ENCODE measurements at places on chromosomes 2 and 18.

DNA sequence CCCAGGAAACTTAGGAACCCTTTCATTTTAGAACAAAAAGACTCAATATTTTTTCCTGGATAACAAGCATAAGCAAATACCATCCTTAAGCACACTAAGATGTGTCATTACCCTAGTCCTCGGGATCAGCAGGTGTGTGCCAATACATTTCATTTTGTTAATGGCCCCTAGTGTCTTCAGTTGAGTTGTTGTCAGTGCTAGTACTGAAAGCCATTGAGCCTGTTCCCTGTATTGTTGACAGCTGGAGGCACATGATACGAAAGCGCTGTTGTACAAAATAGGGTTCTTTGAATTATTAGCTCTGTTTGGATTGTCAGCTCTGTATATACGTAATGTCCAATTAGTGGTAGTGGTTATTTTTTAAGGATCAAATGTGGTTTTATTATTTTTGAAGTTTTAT, 29.5 kb downstream of the VAPA start:
- DNase-seq = no peak

GRCh38 chr18:42394238-42394637, 439.2 kb downstream of the PIK3C3 start:
- DNase-seq = no peak

GRCh38 chr2:8486141-8486540, 195.7 kb upstream of the ID2 start:
- DNase-seq = no peak

- DNase-seq = no peak
These were observed 155.8 kb upstream of the KLF7 start for GRCh38 chr2:207321514-207321913.

GRCh38 chr2:137969418-137969765, 5.1 kb downstream of the HNMT start:
- DNase-seq = no peak

DNA sequence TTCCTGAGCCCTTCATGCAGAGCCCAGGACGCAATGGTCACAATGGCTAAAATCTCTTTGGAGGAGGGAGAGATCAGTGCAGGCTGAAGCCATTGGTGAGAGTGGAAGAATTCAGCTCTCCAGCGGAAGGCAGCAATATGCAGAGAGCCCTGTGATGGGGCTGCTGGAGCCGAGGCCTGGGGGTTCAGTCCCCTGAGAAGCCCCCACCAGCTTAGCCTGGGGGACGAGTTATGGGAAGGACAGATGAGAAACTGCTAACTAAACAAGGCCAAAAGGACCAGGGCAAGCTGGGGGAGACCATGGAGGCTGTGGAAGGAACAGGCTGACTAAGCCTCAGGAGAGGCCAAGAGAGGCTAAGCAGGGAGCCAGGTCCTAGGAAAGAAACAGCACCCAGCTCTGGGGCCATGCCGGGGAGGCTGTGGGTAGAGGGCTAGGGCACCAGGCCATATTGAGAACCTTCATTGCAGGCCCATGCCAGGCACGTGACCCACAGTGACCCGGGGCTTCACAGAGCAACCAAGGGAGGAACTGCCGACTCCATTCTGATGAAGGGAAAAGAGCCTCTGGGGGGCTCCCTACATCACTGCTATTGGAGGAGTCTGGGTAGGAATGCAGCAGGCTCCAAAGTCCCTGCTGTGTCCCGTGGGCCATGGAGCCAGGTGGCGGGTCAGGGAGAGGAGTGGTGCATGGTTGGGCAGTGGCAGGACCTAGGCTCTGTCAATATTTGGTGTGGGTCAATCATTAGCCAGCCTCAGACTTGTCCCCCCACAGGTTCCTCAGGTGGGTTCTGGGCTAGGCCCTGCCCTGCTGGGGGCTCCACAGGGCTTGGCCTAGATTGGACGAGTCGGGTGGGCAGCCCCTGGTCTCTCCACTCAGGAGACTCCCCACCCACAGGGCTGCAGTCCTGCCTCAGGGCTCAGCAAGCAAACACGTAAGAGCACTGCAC, 19.8 kb downstream of the PROC start:
- DNase-seq = no peak

DNA sequence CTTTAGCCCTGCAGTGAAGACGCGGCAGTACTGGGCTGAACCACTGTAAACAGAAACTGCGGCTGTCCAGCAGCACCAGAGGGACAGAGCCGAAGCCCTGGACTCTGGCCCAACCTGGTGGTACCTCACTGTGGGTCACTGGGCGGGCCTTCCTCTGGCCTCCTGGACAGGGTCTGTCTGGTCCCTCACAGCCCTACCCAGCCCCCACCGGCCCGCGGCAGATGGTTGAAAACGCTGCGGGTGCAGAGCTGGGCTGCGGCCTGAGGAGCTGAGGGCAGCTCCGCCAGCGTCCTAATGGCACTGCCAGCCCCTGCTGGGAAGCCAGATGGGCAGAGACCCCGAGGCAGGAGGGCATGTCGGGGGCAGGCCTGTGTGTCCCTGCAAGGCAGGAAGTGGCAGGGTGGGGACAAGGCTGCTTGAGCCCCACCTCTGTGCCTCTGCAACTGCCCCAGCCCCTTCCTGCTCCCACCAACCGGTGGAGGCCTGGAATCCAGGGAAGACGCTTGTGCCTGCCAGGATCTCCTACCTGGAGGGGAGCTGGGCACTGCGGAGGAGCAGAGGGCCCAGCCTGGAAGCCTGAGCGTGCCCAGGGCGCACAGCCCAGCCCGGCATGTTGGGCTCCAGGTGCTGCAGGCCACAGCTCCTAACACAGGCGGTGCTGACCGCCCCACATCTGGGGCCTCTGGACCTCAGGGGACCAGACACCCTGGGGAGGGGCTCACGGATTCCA, 36.3 kb downstream of the HS6ST1 start:
- no peak for DNase-seq

- DNase-seq = no peak
These were observed 82.3 kb upstream of the SPRED2 start for GRCh38 chr2:65514555-65515195.

DNA sequence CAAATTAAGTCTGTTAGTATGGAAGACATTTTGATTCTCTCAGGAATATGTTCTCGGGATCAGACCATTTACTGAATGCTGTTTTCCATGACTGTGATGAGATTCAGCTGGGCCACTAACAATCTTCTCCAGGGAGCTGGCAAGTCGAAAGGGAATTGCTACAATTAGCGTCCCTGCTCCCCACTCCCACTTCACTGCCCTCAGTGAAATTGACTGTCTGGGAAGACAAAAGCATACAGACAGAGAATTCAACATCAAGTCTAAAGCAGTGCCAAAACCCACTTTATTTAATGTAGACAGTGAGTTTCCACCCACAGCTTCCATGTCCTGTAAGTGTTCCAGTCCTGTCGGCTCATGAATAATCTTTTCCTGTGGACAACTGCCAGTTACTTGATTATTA, 34.0 kb upstream of the COL3A1 start:
- DNase-seq = no peak

GRCh38 chr18:65235966-65236624, 514.7 kb upstream of the CDH7 start:
- DNase-seq = no peak

DNA sequence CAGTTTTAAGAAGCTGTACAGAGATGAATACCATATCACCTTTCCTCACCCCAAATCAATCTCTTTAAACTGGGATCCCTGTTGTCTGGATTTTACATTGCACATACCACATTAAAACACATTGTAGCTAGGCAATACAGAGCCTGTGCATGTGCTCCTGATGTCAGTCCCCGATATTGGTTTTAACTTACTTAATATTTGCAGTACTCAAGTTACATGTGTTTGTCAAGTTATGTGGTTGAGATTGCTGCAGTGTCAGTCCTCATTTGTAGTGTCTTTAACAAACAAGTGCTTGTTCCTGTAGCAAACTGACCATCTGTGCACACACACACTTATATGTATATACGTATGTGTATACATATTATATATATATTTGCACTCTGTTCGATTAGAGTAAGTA, 10.4 kb upstream of the UBE2E3 start:
- no peak for DNase-seq

- no peak for DNase-seq
These were observed 234.3 kb downstream of the SEPTIN10 start for GRCh38 chr2:109379507-109379906.

GRCh38 chr18:46322411-46322891, 218.3 kb downstream of the HAUS1 start:
- DNase-seq = no peak

- no peak for DNase-seq
These were observed 94.6 kb downstream of the CDC42EP3 start for GRCh38 chr2:37576831-37577230.

Data from C1 segment of cervical spinal cord (tissue), 14 donors.